ENCODE measurements at places on chromosomes 1 and 21. TPM values are rescaled to one million over a fixed set of nuclear protein-coding genes. Genes with fewer than 3 reads are reported as not detected.

GRCh38 chr1:80181418-80181817 is 1174.9 kb upstream of the ADGRL4 start:
- no peak for DNase-seq
- no peak overlapping the region for H3K27ac ChIP-seq
- H3K36me3 ChIP-seq, result no peaks in the 10 kb centered on the region

DNA sequence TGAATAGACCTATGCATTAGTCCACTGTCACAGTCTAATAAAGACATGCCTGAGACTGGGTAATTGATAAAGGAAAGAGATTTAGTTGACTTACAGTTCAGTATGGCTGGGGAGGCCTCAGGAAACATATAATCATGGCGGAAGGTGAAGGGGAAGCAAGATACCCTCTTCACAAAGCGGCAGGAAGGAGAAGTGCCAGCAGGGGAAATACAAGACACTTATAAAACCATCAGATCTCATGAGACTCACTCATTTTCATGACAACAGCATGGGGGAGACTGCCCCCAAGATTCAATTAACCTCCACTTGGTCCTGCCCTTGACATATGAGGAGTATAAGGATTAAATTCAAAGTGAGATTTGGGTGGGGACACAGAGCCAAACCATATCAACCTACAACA is 59.4 kb downstream of the CAPN9 start:
- no peaks in the 10 kb centered on the region for H3K4me1 ChIP-seq
- no peak overlapping the region for H3K4me3 ChIP-seq
- no peaks in the 10 kb centered on the region for H3K36me3 ChIP-seq
- DNase-seq, result no peak
- no peaks in the 10 kb centered on the region for H3K27me3 ChIP-seq

The SYCP1 gene
- not detected for total RNA-seq

The SPRR3 gene
- 1.0 TPM for total RNA-seq

DNA sequence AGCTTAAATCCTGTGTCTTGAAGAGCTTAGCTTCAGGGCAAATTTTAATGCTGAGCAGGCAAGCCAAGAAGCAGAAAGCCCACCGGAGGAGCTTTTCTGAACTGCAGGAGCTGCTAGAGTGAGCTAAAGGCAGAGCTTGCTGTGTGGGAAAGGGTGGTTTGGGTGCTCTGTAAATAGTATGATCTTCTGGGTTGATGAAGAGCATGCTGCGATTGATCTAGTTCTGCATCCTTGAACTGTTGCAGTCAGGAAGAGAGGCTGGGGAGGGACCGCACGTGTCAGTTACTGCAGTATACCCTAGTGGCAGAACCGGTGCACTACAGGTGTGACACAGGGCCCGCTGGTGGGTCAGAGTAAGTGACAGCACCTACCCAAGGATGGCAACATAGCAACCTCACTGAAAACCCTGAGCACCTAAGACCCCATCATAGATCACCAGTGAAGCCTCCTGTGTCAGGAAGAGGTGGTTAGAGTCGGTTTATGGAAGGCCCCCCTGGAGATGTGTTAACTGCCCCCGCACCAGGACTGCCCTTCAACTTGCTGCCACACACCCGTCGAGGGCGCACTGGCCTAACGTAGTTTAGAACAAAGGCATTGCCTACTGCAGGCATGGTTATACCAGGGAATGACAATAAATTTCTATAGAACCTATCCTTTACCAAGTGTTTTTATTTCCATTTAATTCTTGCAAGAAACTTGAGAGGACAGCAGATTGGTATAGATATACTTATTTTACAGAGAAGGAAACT is 146.0 kb upstream of the KIAA0040 start:
- peak; percentile 49 for DNase-seq
- H3K27ac ChIP-seq, result no peak overlapping the region
- H3K4me1 ChIP-seq, result peaks cover 15% of the 10 kb centered on the region
- no peak overlapping the region for H3K4me3 ChIP-seq

The ATP6V1G3 gene
- 4.7 TPM for total RNA-seq

- H3K27me3 ChIP-seq, result no peaks in the 10 kb centered on the region
- H3K4me1 ChIP-seq, result peaks cover 4% of the 10 kb centered on the region
- H3K27ac ChIP-seq, result peak overlapping the region; percentile 95
- peak overlapping the region; percentile 96 for H3K4me3 ChIP-seq
Measured at GRCh38 chr1:176206006-176206960, 803 bp downstream of the COP1 start.

The CLDN14 gene
- total RNA-seq, result not detected
